Heart right ventricle (tissue), 16 donors: ENCODE measurements at places on chromosomes 3 and 15. TPM values are rescaled to one million over a fixed set of nuclear protein-coding genes. Genes with fewer than 3 reads are reported as not detected.

DNA sequence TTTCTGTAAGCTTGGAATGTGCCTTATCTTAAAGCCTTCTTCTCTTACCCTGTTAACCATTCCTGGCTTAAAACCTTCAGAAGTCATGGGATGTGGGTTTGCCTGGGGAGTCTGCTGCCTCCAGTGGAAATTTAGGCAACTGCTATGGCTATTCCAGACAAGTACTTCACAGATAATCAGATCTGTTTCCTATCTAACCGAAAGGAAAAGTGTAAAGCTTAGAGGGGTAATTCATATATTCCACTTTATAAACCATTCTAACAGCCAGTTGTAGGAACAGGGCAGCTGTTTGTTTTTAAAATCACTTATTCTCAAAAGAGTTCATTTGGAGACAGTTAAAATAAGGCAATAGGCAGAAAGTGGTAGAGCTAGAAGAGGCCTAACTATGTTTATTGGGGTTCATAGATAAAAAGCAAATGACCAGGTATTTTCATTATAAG, 219.9 kb downstream of the TCF12 start:
- DNase-seq, result peak; percentile 42

- no peak for DNase-seq
These were observed 38.0 kb downstream of the TXNRD3 start for GRCh38 chr3:126616931-126617330.

GRCh38 chr3:183807209-183807728, 18.1 kb downstream of the MAP6D1 start:
- DNase-seq, result no peak

Gene SEMA5B
- 4.2 TPM for polyA plus RNA-seq

GRCh38 chr3:114411811-114412803, 118.3 kb downstream of the TIGIT start:
- no peak for DNase-seq

DNA sequence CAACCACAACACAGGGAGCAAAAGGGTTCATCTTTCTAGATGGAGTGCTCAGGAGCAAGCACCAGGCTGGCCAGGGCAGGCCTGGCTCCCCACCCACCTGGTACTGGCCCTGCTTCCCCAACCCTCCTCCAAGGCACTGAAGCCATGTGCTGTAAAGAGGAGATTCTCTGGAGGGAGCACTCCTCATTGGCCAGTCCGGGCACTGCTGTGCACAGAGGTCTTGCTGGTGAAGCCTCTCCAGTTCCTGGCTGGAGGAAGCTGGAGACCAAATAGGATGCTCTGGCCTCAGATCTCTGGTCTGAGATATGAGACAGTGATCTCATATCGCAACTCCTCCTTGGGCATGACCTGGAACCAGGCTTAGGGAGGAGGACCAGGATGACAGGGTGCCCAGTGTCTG, 7.7 kb upstream of the SEMA3F start:
- no peak for DNase-seq

Gene SSUH2
- polyA plus RNA-seq, result 0.78 TPM

DNA sequence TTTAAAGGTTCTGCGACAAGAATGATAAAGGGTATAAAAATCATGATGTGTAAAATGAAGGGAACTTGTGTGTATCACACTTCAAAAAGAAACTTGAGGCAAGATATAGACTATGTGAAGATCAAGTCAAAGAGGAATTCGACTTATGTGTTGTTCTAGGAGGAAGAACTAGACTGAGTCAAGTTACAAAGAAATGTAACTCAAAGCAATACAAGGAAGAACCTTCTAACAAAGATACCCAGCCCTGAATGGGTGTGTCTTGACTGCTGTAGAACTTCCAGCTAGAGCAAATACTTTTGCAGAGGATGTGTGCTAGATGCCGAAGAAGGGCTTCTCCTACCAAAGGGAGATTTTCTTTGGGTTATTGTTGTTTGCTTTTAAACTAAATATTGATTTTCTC, 2.4 kb downstream of the SLC49A4 start:
- DNase-seq, result no peak

DNA sequence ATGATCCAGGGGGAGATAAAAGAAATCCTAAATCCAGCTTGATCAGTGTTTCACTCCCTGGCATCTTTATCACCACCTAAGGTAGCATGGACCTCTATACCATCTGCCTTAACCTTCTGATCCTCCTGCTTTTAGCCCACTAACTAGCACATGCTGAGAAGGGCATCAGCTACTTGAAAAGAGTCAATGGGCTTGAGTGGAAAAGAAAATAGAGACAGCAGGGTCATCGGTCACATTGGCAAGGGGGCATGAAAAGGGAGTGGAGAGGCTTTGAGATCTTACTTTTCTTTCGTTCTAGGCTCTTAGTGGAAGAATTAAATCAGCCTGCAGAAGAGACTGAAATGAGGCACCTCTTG, 239 bp upstream of the ZFYVE19 start:
- DNase-seq, result no peak

Gene FBXO40
- 38.1 TPM for polyA plus RNA-seq

Gene ZNF80
- not detected for polyA plus RNA-seq

Gene GABRR3
- not detected for polyA plus RNA-seq

GRCh38 chr15:95734422-95735316, 595.8 kb upstream of the NR2F2 start:
- DNase-seq, result no peak

GRCh38 chr3:98690876-98691275, 72.3 kb upstream of the ST3GAL6 start:
- DNase-seq, result no peak

DNA sequence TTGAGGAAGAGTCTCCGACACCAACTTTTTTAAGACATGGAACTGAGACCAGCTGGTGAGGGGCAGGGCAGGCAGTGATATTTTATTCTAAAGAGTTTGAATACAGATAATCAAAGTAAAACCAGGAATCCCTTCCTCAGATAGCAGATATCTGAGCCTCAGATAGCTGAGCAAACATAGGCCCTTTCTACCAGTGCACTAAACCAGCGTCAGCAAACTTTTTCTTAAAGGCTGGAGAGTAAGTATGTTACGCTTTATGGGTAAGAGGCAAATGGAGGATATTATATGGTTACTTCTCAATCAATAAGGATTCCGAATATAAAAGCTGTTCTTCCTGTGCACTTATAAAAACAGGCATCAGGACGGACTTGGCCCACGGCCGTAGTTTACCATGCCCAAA, 73.9 kb downstream of the WNT5A start:
- no peak for DNase-seq

Gene MRPS11
- 95.0 TPM for polyA plus RNA-seq

DNA sequence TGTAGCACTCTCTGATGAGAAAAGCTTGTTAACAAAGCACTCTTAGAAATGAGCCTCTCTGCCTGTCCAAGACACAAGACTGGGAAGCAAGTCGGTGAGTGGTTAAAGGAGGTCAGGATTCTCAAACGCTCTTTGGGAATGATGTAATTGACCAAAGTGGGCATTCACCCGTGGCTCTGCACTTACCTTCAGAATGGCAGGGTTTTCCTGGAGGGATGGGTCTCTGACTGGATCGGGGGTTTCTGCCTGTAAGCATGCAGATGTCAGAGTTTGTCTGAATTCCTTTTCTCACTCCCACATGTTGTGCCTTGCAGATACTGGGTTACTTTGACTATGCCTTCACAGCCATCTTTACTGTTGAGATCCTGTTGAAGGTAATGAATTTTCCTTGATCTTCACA, 106.3 kb downstream of the CHDH start:
- no peak for DNase-seq

GRCh38 chr3:104101736-104102135, 1265.0 kb upstream of the ALCAM start:
- DNase-seq, result no peak

- no peak for DNase-seq
These were observed 30.9 kb downstream of the KY start for GRCh38 chr3:134619884-134620445.

Gene CCR3
- not detected for polyA plus RNA-seq

DNA sequence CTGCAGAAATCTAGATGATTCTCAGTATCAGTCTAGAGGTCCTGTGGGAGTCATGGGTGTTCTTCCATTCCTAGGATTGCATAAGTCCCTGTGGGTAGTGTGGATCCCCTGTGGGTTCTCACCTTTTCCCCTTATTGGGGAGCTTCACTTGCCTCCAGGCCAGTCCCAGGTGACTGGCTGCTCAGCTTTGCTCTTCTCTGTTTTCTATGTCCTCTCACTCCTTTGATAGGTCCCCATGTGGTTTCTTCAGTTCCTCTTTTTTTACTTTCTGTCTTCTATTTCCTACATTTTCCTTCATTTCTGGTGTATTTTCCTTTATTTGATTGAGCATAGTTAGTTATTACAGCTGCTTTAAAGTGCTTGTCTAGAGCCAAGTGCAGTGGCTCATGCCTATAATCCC, 10.9 kb downstream of the TEX55 start:
- DNase-seq, result no peak

GRCh38 chr3:183015185-183015584, 34.8 kb upstream of the DCUN1D1 start:
- DNase-seq, result no peak

Gene EBLN2
- 0.80 TPM for polyA plus RNA-seq

- DNase-seq, result no peak
These were observed 107.8 kb downstream of the ZIC4 start for GRCh38 chr3:147298511-147298982.

DNA sequence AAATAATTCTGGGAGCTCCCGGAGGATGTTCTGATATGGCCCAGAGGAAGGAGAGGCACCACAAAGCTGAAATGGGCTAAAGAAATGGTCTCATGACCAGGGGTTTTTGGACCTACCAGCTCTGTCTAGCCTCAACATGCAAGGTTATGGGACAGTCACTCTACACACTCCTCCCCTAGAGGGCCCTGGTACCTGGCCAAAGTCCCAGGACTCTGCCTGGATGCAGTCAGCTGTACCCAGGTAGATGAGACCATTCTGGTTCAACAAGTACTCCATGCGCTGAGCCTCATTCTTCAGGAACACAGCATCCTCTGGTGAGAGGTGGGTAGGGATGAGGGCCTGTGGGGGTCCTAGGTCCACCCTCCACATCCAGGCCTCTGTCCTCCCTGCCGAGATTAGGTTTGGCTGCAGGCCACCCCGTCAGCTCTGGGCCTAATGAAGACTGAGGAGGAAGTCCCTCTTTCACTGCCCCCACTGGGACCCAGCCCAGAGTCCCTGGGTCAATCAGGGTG, 9.5 kb downstream of the EPB42 start:
- no peak for DNase-seq

- DNase-seq, result no peak
These were observed 79.1 kb downstream of the SLC25A26 start for GRCh38 chr3:66299891-66300290.

Gene CFAP100
- not detected for polyA plus RNA-seq

DNA sequence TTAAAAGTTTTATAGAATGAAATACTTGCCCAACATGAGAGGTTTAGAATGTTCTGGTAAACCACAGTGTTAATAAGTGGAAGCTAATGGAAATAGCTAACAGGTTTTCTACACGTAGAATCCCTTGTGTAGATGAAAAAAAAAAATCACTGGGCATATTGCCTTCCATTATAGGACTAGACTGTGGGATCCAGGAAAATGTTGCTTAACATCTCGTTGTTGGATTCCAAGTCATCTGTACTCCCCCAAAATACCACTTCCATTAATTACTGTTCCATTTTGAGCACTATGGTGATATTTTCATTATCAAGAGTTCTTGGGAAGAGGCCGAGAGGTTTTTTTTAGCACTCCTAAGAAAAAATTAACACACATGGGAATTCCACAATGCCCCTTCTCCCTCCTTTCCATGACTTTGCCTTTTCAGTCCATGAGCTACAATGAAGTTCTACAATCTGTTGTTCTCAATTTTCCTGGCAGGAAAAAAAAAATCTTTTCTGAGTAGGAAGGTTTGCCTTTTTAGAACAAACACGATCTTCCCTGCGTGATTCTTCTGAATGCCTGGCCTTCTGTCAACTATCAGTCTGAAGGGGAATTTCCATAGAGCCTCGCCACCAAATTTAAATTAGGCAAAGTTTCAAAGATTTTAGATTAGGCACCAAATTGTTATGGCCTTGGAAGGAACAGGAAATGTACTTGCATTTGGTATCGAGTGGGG, 74.4 kb upstream of the CTDSPL start:
- no peak for DNase-seq

Gene PRTG
- polyA plus RNA-seq, result 0.29 TPM

Gene GLDN
- 5.3 TPM for polyA plus RNA-seq

GRCh38 chr3:163563485-163563884, 1514.8 kb downstream of the SI start:
- no peak for DNase-seq
